ENCODE measurements at places on chromosomes 16 and 17. TPM values are rescaled to one million over a fixed set of nuclear protein-coding genes. Genes with fewer than 3 reads are reported as not detected.

- no peak for DNase-seq
These were observed 5.1 kb upstream of the CAPNS2 start for GRCh38 chr16:55561319-55561848.

DNA sequence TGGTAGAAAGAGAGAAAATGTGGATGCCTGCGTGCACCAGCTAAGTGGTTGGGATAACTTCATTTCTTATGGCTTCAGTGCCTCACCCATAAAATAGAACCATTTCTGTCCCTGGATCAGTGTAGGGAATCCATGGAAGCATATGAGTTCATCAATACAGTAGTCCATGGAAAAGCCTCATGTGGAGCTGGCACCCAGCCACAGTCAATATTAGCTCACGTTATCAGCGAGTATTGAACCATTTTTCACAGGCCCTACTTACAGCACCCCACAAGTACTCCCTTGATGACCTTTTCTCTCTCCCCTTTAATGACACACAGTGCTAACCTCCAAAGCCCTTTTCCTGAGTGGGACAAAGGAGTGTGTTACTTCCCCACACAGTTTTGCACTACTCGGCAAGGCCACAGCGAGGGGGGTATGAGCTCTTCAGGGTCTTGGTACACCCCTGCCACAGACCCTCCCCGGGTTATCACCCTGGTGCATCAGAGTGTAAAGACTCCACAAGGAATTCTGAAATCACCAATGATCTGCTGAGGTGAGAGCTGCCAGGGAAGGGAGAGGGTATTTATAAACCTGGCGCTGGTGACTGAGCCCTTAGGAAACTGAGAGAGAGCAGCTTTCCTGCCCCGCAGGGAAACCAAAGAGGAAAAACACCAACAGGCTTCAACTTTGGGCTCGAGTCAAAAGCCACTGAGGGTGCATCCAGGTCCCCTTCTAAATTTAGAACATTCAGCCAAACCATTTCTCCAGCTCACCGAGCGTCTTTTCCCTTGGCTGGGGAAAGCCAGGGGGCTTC is 36.9 kb downstream of the DYNLRB2 start:
- DNase-seq, result no peak

DNA sequence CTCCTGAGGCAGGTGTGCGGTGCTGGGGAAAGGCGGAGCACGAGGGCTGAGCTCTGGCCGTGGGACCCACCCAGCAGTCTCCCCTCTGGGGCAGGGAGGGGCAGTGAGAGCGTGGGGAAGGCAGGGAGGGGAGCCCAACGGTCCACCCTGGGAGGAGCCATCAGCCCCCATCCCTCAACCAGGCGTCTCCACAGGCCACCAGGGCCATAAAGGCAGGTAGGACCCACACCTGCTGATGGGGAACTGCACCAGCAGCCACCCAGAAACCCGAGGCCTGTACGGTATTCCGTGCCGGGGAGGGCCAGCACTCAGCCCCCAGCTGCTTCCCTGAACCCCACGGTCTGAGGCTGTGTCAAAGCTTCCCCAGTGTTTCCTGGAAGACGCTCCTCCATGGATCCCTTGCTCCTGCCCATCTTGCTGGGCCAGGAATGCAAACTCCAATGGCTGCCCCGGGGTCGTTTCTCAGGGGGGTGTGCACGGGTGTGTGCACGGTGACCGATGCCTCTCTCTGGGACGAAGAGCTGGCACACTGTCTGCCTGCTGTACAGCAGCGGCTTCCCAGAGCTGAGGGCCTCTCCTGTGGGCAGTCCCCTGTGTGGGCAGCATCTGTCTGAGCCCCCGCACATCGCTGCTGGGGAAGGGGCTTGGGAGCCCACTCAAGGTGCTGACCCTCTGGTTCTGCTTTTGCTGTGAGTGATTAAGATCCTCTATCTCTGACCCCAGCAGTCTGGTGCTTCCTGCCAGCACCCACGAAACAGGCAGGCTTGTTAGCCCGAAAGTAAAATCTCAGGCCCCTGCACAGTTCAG is 17.2 kb upstream of the METRNL start:
- DNase-seq, result no peak

DNA sequence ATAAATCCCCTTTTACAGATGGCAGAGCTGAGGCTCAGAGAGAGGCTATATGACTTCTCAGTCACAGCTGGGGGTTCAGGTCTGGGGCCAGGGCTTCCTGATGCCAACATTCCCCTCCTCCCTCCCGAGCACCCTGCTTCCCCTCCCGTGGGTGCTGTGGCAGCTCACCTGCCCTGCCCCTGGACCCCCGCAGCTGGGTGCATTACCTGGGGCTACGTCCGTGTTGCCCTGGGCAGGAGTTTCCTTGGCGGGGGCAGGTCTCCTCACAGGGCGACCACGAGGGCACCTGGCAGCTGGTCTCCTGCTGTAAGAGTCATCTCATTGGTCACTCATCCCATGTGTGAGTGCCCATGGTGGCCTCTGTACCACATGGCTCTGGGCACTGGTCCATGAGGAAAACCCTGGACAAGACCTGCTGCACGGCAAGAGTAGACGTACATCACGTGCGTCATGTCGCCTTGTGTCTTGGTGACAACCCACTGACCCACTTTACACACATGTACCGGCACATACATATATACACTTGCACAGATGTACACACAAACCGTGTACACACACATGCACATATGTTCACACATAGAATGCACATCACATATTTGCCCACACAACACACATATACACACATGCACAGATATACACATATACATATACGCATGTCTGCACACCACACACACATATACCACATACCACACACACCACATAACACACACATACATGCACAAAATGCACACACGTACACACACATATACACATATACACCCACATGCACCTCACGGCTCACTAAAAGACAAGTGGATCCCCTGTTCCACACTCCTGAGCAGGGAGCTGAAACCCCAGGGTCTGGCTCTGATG is 134.0 kb downstream of the FOXL1 start:
- DNase-seq, result no peak

The HOXB1 gene
- total RNA-seq, result not detected
